ENCODE measurements at places on chromosomes 2 and 18.

GRCh38 chr2:28407976-28408690 is 15.5 kb downstream of the FOSL2 start:
- DNase-seq, result no peak

GRCh38 chr2:20583425-20583881 is 67.4 kb downstream of the HS1BP3 start:
- DNase-seq, result no peak

DNA sequence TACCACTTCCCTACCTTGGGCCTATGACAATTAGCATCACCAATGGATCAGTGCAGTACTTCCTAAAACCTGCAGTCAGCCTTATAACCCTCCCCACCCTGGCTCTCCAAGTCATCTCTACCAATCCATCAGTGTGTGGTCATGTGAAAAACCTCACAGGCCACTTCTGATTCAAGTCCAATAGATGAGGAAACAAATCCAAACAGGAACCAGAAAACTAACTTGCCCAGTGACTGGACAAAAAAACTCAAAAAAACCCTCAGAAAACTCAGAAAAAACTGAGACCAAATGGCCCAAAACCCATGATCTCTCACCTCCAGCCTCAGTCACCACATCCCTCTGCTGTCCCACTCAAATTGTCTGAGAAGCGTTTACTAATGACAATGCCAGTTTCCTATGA is 43.3 kb downstream of the TGFA start:
- no peak for DNase-seq

DNA sequence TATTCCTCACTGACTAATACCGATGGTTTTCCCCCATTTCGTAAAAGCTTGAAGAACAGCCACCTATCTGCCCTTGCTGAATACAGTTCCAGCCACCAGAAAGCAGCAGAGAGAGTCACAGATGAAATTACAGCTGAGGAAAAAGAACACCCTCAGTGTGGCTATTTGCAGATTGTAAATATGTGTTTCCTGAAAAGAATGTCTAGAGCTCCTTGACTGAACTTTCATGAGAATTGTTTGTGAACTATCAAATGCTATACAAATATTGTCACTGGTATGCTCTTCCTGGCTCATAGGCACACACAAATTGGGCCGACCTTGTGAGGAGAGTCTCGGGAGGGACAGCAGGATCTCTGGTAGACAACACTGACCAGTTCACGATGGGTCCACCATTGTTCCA is 58.1 kb upstream of the TTC39C start:
- DNase-seq, result no peak

DNA sequence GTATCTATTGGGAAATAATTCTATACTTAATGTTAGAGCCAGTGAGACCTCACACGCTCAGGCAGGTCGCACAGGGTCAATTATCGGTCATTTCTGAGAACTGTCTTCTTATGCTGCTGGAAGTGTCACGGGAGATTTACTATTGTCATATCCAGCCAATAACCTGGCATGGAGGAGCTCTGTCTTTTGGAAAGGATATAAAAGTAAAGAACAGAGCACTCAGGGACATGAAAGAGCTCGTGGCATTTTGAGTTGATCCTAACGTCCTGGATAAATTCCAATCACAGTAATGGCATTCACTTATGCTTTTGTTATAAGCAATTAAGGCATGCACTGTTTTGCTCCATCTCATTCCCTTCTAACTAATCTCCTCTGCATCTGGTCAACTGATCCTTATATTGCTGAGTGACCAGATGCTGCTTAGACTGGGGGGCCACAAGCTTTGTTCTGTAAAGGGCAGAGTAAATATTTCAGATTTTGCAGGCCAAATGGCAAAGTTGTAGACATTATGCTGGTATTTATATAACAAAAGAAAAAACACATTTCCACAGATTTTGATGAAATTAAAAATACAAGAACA is 453.5 kb upstream of the SMIM21 start:
- no peak for DNase-seq

DNA sequence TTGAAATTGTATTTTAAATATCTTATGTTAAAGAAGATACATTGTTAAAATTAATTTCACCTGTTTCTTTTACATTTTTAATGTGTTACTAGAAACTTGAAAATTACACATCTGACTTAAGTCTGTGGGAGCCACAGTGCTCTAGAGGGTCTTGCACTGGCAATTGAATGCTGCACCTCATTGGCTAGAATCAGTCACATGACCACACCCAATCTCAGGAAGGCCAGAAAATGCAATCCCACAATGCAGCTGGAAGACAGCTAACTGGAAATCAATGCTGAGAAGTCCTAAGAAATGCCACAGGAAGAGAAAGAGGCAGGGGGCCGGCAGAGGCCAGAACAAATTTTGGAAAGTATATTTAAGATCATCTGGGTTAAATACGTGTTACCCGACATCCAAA is 189.2 kb upstream of the POU3F3 start:
- no peak for DNase-seq

GRCh38 chr2:235701206-235701981 is 207.6 kb downstream of the AGAP1 start:
- no peak for DNase-seq

- no peak for DNase-seq
These were observed 2.3 kb downstream of the MBOAT2 start for GRCh38 chr2:9001229-9001628.

DNA sequence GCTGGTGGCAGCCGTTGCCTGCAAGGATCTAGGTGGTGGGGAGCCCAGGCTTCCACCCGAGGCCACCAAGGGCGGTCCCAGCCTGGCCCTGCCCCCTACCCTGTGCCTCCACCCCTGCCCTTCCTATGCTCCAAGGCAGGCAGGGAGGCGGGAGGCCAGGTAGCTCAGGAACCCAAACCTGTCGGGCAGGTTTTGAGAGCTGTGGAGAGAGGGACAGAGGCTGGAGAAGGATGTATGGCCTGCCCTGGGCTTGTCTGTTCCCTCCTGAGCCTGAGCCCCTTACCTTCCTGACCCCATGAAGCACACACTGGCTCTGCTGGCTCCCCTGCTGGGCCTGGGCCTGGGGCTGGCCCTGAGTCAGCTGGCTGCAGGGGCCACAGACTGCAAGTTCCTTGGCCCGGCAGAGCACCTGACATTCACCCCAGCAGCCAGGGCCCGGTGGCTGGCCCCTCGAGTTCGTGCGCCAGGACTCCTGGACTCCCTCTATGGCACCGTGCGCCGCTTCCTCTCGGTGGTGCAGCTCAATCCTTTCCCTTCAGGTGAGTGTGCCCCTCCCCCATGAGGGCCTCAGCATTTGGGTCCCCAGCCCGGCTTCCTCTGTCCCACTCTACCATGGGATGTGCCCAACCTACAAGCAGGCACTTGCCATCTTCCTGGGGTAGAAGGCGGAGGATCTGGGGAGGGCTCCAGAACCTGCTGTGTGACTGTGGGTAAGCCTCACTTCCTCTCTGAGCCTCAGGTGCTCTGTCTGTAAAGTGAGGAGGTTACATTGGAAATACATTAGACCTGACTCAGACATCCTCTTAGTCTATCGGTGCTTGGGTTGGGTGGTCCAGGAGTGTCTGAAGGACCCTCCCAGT is at the start of gene PROM2:
Gene PROM2, plus strand, starts transcription at position 159 of the 860 bp plus-strand sequence. Its CDS starts 137 bp downstream, at position 296.
- DNase-seq, result no peak

DNA sequence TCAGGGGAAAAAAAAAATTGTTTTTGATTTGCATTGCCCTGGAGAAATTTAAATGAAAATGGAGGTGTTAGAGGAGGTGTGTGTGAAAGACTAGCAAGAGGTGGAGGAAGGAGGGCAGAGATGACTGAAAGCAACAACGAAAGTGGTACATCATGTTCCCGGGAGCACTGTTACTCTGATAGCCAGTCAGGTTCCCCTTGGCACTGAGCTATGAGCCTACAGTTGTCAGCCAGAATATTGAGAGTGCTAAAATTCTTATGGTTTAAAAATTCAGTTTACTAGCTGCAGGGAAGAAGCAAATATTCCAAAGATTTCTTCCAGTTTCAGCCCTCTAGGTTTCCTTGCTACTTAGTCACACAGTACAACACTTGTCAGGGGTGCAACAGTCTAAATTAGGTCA is 366.7 kb upstream of the DLGAP1 start:
- no peak for DNase-seq

- DNase-seq, result no peak
These were observed 172.9 kb upstream of the SETBP1 start for GRCh38 chr18:44507729-44508325.

DNA sequence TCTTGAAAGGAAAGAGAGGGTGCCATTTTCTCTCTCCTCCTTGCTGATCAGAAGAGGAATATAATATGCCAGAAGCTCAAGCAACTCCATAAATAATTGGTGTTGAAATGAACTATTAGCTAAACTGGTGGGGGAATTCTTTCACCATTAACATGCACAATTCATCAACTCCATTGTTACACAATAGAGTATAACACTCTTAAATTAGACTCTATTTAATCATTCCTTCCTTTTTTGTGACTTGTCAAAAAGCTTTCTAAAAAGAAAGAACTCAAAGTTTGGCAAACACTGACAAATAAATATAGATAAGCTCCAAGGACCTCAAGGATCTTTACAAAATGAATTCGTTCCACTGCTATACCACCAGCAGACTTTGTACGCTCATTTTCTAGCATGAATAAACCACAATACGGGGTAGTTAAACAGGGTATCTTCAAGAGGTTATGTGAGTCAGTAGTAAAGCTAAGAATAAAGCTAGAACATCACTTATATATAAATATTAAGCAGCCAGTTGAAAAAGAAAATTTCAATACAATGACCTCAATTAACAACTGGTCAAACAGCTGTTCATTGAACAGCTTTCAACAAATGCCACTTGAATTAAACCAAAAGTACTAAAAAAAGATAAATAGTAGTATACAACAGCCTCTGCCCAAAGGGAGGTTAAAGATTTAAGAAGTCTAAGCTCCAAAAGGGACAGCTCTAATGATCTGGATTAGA is 6.4 kb downstream of the TRAK2 start:
- no peak for DNase-seq

DNA sequence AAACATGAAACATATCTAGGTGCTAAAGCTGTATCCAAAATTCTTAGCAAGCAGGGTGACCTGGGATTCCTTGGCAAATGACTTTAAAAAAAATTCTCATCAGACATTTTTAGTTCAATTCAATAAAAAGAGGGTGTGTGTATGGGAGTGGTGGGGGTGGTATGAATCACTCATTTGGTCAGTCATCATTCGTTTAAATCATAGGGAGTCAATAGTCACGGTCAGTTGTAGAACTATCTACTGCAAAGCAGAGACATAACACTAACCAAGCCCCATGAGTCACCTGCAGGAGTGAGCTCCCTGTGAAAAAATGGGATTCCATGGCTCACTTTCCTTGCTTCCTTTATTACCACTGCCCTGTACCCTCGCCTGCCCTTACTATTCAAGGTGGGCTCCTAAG is 380.6 kb upstream of the TCF4 start:
- no peak for DNase-seq
